ENCODE measurements at places on chromosomes 7 and 10. TPM values are rescaled to one million over a fixed set of nuclear protein-coding genes. Genes with fewer than 3 reads are reported as not detected.

- DNase-seq: no peak
Observed at GRCh38 chr10:79153745-79154144, 85.0 kb downstream of the ZMIZ1 start.

DNA sequence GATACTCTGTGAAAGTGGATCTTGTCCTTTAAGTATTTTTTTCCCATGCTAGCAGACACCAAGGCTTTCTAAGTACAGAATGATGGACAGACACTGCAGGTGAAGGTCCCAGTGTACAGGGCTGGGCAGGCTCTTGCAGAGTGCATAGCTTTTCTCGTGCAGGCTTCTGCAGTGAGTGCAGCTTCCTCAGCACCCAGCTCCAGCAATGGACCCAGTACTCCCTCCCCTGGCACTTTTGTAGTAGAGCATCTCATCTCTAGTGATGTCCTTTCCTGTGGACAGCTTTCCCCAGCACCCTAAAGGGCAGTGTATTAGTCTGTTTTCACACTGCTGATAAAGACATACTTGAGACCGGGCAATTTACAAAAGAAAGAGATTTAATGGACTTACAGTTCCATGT, 104.3 kb downstream of the CUL2 start:
- no peak for DNase-seq

DNA sequence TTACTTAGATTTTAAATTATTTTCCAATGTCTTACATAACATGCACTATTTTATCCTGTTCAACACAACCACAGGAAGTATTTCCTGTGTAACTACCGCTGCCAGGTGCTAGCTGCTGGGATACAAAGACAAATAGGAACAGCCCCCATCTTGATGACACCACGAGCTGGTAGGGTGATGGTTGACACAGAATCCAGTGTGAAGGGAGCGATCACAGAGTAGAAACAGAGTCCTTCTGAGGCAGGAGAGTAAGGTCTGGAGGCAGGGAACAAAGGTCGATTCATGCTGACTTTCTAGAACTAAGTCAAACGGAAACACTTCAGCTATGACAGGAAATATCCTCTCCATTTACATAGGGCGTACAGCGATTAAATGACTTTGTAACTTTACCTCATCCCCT, 232.3 kb downstream of the ADAM12 start:
- DNase-seq: no peak

- no peak for DNase-seq
Observed at GRCh38 chr7:131819891-131820290, 263.5 kb upstream of the PODXL start.

Gene NXPH1
- total RNA-seq: not detected

Gene HTR7
- 0.06 TPM for total RNA-seq
